SHP77 (cell line): ENCODE measurements at places on chromosomes 3 and 15.

- no peak for DNase-seq
These were observed 115.4 kb upstream of the GBE1 start for GRCh38 chr3:81876826-81877225.

DNA sequence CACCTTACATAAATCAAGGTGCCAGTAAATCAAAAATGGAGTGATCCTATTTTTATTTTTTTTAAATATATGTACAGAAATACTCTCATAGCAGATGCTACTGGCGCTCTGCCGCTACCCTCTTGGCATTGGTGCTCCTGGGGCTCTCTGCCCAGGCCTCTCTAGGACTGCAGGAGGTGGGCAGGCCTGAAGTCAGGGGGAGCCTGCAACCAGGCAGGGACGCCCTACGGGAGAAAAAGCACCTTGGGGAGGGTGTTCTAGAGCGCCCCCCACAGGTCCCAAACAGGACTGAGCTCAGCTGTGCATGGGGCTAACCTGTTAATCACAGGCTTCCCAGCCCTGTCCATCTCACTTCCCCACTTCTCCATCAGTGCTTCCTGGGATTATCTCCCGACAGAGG is 192.5 kb downstream of the SHQ1 start:
- no peak for DNase-seq

DNA sequence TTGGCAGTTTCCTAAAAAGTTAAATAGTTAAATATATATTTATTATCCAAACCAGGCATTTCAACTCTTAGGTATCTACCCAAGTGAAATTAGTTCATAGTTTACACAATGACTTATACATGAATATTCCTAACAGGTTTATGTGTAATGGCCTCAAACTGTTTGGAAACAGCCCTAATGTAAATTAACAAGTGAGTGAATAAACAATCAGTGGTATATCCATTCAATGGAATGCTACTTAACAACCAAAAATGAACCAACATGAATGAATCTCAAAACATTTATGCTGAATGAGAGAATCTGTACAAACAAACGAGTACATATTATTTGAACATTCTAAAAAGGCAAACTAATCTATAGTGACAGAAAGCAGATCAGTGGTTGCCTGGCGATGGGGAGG is 33.5 kb downstream of the PRTG start:
- no peak for DNase-seq

DNA sequence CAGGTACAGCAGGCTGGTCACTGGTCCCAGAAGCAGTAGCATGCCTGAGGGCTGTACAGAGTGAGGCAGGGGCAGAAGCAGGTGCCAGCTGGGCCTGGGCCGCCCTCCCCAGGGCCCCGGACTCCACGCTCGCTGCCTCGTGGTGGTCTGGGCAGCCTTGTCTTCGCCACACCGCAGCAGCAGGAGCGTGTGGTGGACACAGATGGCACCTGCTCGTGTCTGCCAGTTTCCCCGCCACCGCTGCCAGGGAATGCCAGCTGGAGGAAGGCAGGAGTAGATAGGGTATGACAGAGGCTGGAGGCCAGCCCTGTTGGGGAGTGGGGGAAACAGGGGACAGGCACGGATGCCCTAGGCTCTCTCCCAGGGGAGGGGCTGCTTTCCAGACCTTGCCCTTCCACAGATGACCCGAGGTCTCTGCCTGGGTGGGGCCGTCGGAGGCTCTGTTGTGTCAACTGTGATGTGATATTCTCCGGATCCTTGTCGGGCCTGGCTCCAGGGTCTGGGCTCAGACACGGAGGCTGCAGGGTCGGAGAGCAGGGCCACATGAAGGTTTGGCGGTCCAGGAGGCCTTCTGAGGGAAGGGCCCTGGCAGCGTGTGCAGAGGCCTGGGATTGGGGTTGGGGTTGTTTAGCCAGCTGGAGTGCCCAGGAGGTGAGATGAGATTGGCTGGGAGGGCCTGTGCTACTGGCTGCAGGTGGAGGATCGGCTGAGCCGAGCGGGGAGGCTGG is 33.6 kb downstream of the GOLGA6L10 start:
- peak; percentile 26 for DNase-seq

DNA sequence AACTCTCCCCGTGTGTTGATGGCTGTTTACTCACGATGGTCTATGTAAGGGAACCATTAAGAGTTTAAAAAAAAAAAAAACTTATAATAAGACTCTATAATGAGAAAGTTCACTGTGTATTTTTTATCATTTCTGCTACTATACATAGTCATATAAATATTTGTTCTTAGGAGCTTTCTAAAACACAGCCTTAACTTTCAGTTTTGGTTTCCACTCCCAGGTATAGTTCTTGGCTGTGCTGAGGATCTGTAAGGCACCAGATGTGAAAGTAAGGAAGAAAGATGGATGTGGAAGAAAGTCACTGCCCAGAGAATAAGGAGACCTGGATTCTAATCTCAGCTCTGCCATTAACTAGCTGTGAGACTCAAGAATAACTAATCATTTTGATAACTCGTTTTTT is 101.9 kb upstream of the THBS1 start:
- DNase-seq, result no peak

DNA sequence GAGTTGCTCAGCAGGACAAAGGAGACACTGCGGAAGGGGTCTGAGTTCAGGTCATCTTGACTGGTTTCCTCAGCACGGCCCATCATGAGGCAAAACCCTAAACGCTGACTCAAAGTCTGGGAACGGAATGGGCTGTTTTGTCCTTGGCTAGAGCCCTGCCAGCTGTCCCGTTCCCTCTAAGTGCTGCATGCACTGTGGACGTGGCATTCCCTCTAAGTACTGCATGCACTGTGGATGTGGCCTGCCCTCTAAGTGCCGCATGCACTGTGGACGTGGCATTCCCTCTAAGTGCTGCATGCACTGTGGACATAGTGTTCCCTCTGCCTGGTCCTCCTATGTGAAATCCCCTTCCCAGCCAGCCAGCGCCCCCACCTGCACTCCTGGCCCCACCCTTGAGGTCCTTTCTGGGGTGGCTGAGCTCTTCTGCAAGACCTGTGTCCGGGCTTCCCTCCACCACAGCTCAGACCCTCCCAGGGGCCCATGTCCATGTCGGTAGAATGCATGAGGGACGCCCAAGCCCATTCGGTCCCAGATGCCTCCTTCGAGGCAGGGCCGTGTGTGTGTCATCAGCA is 36.7 kb downstream of the TM2D3 start:
- no peak for DNase-seq

DNA sequence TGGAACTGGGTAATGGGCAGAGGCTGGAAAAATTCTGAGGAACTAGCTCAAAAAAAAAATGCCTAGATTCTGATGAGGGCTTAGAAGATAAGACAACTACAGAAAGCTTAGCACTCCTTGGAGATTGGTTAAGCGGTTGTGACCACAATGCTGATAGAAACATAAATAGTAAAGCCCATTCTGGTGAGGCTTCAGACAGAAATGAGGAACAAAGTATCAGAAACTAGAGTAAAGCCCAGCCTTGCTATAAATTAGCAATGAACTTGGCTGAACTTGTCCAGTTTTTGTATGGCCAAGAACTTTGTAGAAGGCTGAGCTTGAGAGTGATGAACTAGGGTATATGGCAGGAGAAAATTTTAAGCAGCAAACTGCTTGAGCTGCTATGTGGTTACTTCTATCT is 25.4 kb downstream of the GOLGB1 start:
- DNase-seq, result no peak

DNA sequence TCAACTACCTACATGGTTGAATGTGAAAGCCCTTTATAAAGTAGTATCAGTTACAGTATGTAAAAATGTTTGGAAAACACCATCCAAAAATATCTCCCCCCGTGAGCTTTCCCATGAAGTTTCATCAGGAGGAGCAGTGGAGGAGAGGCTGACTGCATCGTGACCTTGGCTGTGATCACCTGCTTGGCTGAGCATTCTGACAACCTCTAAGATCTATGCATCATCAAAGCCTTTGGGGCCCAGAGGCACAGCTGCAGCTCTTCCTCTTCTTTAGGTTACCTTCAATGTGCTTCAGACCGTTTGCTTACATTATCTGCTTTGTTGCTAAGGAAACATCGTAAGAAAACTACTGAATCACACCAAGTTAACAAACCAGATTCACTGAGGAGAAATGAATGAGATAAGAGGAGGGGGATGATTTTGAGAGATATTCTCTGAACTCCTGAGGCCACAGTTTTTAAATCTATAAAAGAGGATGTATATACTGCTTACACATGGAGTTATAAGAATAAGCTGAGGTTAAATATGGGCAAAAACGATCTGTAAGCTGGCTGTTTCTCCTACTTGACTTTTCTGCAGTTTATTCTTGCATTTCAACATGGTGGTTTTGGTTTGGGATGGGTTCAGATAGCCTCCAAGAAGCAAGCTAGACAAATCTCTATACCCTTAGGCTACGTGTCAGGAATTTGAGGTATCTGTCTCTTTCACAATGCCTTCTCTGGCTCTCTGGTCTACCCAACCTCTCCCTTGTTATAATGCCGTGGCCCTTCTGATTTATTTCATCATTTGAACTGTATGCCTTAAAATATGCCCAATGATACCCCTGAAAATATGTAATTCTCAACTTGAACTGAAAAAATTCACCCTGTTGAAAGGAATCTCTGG is 4.0 kb downstream of the GCSAM start:
- DNase-seq, result no peak

GRCh38 chr15:43238671-43239131 is 17.9 kb upstream of the EPB42 start:
- no peak for DNase-seq

DNA sequence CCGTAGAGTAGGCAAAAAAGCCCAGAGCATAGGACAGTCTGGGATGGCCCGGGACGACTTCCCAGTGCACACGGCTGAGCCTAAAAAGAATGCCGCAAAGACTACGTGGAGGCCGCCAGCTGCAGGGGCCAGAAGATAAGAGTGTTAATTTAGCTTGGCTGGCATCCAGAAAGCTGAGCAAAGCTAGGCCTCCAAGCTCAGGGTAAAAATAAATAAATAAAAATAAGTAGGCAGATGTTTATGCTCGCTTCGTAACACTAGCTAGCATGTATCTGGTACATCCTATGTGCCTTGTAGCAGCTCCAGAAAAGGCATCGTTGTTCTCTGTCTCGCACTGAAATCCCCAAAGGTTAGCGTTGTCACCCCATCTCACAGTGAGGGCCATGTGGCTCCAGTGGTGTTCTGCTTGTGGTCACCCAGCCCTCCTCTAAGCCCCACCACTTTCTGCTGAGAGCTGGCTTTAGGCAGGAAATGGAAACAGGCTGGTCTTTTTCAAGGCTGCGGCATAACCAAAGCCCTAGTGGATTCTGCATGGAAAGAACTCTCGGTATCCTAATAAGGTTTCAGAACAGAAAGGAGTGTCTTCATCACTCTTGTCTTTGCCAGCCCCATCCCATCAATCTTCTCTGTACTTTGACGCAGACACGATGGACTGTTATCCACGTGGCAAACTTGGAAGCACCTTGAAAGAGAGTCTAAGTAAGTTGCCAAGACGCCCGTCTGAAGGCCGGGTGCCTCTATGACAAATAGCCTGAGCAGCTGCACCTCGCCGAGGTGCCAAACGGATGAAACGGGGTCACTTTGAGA is 58.1 kb upstream of the MEF2A start:
- peak; percentile 34 for DNase-seq

- DNase-seq, result no peak
These were observed 60.2 kb downstream of the PLXNA1 start for GRCh38 chr3:127043041-127043641.

DNA sequence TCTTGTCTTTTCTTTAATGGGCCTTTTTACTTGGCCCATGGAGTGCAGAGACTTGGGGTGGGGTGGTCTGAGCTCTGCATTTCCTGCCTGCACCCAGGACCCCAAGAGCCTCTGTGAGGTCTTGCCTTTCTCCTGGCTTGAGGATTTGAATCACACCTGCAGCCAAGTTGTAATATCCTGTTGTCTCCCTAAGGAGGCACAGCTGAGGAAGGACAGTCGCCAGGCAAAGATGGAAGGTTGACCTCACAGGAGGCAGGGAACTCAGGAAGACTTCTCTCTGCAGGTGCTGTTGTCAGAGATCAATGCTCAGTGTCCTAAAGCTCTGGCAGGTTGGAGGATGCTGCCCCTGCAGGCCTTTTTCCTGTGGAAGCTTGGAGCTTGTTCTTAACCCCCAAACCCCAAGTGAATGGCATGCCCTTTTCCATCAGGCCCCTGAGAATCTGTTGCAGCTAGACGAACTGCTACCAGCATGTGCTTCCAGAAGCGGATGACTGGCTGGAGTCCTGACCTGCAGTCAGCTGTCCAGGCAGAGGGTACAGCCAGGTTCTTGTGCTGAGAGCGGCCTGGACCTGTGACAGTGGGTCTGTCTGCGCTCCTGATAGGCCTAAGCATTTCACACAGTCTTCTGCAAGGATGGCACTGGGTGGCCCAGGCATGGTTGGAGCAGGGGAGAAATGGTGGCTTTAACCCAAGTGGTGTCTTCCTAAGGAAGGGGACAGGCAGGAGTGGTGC is 120.0 kb downstream of the EEFSEC start:
- DNase-seq, result no peak

DNA sequence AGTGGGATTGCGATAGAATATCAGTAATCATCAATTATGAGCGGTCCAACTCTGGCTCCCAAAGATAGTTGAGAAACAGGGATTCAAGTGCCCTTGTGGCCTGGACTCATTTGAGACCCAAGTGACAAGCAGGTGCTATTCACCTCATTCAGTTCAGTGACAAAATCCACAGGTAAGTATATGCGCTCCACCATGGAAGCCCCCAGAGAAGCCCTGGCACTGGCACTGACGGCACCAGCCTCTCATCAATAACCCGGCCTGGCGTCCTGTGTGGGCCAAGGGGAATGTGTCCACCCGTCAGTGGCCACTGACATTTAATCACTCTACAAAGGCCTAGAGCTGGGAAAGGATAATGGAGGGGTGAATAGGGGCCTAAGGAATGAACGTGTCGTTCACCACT is 117.2 kb downstream of the ADCY5 start:
- DNase-seq, result no peak

GRCh38 chr3:634511-634910 is 437.9 kb downstream of the CHL1 start:
- no peak for DNase-seq

DNA sequence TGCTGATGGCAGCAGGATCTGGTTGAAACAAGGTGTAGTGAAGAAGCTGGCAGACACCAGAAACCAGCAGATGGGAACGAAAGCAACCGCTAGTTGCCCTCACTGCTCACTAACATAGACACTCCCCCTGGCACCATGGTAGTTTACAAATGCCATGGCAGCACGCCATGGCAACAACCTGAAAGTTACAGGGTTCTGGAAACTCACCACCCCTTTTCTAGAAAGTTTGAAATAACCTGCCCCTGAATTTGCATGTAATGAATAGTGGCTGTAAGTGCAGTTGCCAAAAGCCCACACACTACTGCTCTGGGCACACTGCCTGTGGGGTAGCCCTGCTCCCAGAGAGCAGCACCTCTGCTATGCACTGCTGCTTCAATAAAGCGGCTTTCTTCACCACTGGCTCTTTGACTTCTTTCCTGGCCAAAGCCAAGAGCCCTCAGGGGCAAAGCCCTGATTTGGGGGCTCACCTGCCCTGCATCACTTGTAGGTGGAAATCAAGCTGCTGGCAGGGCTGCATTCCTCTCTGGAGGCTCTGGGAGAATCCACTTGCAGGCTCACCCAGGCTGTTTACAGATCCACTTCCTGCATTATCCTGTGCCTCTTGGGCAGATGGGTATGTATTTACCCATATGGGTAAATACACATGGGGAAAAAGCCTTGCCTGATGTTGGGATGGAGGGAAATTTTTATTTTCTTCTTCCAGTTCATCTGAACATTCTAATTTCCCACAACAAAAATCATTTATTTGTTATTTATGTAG is 2.0 kb upstream of the GP9 start:
- DNase-seq, result peak; percentile 38

GRCh38 chr3:176055836-176056235 is 1141.4 kb downstream of the TBL1XR1 start:
- DNase-seq, result no peak
